ENCODE measurements at places on chromosomes 7 and 10.

DNA sequence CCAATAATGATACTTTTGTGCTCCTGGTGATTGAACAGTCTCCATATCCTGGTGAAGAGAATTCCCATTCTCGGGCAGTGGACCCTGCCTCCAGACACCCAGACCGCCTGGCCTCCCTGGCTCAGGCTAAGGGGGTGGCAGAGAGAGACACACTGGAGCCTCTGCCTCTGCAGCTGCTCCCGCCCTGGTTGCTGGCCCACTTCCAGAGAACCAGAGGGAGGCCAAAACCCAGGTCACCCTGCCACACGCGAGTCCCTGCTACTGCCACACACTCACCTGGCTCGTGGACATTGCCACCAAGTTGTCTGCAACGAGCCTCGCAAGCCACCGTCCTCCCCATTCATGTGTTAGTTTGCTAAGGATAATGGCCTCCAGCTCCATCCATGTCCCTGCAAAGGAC lies 221.8 kb downstream of the HPSE2 start:
- DNase-seq, result no peak

- DNase-seq, result no peak
Measured at GRCh38 chr7:8229927-8230326, 32.0 kb downstream of the ICA1 start.

DNA sequence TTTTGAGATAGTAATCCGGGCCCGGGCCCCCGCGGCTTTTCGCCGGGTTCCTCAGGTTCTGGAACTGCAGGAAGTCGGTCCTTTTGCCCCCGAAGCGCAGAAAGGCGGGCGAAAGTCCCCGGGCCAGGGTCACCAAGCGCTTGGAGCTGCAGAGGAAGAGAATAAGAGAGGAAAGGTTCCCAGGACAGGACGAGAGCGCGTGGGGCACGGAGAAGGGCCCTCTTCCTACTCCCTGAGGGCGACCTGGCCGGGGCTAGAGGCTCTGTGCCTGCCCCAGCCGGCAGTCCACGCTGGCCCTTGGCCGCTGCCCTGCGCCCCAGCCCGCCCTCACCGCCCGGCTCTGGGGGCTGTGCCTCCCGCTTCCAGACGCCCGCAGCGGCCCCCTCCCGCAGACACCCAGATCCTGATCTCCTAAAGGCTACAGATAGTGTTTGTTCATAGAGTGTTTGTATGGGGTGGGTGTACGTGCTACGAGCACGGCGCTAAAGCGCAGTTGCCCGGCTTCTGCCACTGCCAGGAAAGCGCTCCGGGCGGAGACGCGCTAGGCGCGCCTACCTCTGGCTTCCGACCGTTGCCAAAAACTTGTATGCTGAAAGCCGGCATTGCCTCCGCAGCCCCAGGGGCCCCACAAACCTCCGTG lies 3.2 kb downstream of the HPSE2 start:
- DNase-seq, result no peak

DNA sequence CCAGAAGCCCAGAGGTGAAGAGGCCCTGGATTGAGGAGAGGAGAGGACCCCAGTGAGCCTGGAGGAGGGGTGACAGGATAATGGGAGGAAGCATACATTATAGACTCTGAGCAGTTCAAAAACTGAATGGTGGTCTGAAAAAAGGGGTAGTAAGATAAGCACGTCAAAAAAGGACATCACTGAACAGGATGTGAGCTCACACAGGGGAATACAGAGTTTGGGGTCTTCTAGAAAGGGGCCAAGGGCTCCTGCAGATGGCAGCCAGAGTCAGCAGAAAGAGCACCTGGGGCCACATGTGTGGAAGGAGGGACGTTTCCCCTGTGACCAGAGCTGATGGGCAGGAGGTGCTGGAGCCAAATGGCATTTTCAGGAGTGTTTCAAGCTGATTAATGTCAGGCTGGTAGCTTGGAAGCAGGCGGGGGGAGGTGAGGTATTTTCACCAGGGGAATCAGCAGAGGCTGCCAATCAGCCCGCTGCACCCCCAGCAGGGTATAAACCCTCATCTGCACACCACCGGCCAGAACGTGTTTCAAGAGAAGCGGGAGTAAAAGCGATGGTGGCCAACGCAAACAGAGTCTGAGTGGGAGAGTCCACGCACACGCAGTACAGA lies 85.8 kb downstream of the TNS3 start:
- DNase-seq, result no peak

- no peak for DNase-seq
Measured at GRCh38 chr10:11297136-11297535, 279.5 kb downstream of the CELF2 start.

GRCh38 chr10:104690959-104691358 lies 49.9 kb downstream of the SORCS3 start:
- DNase-seq, result no peak

DNA sequence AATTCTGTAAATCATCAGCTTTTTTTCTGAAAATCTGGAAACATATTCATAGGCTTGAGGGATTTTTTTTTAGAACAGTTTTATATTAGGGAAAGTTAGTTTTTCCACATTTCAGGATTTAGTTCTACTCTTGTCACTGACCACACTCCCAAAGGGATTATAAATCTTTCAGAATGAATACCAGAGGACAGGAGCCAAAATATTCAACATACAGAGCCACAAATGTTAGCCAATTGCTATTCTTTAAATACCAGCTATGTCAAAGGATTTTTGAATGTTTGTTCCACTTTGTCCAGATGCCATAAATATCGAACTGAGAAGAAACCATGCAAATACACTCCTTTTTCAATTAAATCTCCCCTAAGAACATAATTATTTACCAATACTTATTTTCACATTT lies 50.7 kb downstream of the ODAD2 start:
- DNase-seq, result peak; percentile 73

GRCh38 chr10:49564461-49565009 lies 25.6 kb upstream of the ERCC6 start:
- DNase-seq, result no peak

GRCh38 chr7:128387216-128388144 lies 22.3 kb downstream of the IMPDH1 start:
- DNase-seq, result peak; percentile 33

- DNase-seq, result peak; percentile 9
Measured at GRCh38 chr7:30433082-30433481, 45.5 kb downstream of the NOD1 start.

DNA sequence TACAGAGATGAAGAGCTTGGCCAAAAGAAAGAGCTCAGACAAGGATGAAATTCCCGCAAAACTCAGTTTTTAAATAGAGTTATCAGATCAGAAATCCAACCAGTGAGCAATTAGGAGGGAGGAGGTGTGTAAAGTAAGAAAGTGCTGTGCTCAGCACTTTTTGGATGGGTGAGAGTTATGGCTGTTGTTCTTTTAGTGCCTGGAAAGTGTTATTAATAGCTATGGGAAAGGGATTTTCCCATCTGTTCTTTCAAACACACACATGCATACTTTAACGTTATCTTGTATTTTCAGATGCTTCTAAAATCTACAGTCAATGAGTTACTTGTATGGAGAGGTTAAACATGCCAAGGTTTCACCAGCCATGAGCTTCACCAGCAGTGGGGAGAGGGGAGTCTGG lies 107.3 kb upstream of the TMEM72 start:
- DNase-seq, result no peak

DNA sequence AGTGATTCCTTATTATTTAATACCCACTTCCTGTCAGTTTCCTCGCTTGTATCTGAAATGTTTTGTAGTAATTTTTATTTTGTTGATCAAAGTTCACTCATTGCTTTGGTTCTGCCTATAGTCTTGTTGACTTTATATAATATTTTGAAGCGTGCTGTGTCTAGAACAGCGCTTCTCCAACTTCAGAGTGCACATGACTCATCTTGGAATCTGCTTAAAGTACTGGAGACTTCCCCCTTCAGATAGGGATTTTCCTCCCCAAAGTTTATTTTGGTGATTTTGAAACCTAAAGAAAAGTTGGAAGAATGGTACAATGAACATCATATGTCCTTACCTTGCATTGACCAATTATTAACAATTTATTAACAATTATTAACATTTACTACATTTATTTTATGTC lies 5.8 kb downstream of the COMTD1 start:
- no peak for DNase-seq

- DNase-seq, result no peak
Measured at GRCh38 chr10:129626796-129627435, 159.9 kb downstream of the MGMT start.

DNA sequence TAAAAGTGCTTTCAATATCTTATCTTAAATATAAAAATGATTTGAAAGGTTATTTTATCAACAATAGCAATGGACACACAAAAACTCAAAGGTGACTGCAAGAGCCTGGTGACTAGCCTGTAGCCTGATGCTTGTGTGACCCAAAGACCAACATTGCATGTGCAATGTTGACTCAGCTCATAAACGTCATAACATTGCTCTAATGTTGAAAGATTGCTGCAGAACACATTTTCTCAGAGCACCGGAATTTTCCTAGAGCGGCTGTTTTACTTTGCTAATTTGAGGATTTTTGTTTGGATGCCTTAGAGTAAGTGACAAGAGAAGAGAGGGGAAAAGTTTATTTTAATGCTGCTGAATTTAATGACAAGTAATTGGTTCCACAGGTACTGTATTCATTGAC lies 107.1 kb downstream of the RAB18 start:
- peak; percentile 57 for DNase-seq

DNA sequence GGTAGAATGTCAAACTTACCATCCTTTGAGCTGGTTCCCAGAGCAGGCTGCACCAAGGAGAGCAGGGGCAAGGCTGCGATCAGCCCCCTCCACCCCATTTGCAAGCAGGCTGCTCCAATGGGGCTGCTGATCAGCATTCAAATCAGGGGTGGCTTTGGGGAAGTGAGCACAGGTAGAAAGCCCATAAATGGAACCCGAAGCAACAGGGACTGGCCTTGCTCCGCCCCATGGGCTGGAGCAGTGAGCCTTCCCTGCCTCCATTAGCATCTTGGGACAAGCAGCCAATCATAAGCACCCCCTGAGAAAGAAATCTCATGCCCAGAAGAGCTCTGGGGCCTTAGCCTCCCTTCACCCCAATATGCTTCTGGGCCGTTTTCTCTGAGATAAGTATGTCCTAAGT lies 4.0 kb upstream of the PKD1L1 start:
- DNase-seq, result no peak

DNA sequence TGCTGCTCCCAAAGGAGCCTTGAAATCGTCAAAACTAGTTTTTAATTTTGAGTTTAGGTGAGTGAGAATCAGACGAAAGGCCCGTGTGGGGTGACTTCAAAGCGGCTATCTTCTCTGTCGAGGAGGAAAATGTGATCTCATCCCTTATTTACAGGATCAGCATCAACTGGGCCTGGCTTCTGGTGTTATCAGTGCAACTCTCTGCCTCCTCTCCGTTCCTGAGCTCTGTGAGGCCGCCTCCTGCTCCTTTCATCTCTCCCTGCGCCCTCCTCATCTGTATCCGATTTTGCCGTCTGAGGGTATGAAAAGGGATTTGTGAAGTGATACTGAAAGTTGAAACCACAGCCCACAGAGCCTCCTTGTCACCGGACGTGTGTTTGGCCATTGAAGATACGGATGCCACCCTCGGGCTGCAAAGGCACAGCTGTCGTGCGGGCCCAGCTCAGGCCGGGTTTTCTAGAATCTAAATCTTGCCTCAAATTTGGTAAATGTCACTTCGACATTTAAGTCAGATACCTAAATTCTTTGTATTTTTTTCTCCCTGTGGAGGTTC lies 408.7 kb upstream of the ADARB2 start:
- DNase-seq, result no peak

GRCh38 chr7:90825779-90826178 lies 229.7 kb downstream of the CDK14 start:
- DNase-seq, result peak; percentile 91

DNA sequence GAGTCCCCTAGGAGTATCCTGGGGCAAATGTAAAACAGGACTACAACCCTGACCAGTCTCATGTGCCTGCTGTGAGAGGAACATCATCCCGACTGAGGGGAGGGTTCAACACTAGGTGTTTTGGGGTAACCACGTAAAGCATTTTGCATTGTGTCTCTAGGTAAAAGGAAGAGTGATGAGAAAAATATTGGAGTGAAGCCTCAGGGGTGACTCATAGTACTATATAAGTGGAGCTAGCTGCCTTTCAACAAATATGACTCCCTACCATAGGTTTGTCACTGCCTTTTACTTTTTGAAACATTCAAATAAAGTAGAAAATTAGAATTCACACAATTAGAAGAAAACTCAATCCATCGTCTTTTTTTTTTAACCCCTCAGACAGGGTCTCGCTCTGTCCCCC lies 2.6 kb upstream of the CAMK2G start:
- DNase-seq, result no peak

GRCh38 chr7:41816111-41816510 lies 113.2 kb upstream of the INHBA start:
- DNase-seq, result no peak

DNA sequence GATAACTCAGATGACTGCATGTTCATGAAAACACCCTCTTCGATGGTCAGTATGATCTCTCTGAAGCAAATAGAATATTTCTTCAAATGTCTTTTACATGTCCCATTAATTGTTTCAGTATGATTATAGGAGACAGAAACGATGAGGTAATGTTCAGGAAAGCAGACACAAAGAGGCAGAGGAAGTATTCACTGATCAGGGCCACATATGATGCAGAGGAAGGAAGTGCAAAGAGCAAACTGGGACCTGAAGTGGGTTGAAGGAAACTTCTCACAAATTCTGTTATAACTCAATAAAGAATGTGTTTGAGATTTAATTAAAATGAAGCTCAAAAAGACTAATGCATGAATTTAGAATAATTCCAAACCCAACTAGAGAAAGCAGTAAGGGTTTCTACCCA lies 70.5 kb downstream of the TES start:
- no peak for DNase-seq

GRCh38 chr10:58546137-58546536 lies 33.5 kb downstream of the BICC1 start:
- no peak for DNase-seq

- DNase-seq, result no peak
Measured at GRCh38 chr10:25828475-25828874, 105.6 kb upstream of the MYO3A start.

DNA sequence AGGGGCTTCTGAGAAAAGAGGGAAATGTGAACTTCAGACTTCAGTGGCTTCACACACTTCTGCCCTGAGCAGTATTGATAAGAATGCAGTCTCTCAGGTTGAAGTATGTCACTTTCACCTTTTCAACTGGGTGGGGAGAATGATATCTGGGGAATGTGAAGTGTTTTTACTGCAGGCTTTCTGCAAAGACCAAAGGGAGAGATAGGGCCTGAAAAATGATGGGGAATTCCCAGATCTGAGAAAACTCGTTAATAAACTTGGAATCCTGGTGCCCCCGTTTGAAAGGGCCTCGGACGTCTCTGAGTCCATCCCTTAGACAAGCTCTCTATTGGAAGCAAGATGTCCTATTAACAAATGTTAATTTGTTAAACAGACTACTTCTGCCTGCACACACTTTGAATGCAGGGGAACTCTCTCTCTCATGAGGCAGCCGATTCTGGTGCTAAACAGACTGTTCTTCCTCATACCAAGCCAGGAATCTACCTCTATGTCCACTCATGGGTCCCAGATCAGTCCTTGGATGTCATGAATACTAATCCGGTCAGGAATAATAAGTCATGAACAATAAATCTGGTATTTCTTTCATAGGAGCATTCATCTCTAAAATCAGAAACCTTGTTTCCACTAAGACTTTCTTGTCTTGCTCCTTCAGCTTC lies 193.6 kb downstream of the JCAD start:
- no peak for DNase-seq

- no peak for DNase-seq
Measured at GRCh38 chr10:34037499-34037898, 703.0 kb upstream of the NRP1 start.

All from fibroblast of skin of left biceps (primary cell).